Stimulated activated CD8-positive, alpha-beta memory T cell treated with anti-CD3 and anti-CD28 coated beads, Interleukin-7, amount 100 ng/mL, for 48 hours (primary cell): ENCODE measurements at places on chromosomes 4 and X.

- DNase-seq = no peak
Measured at GRCh38 chrX:53456254-53456653, 22.1 kb upstream of the HSD17B10 start.

DNA sequence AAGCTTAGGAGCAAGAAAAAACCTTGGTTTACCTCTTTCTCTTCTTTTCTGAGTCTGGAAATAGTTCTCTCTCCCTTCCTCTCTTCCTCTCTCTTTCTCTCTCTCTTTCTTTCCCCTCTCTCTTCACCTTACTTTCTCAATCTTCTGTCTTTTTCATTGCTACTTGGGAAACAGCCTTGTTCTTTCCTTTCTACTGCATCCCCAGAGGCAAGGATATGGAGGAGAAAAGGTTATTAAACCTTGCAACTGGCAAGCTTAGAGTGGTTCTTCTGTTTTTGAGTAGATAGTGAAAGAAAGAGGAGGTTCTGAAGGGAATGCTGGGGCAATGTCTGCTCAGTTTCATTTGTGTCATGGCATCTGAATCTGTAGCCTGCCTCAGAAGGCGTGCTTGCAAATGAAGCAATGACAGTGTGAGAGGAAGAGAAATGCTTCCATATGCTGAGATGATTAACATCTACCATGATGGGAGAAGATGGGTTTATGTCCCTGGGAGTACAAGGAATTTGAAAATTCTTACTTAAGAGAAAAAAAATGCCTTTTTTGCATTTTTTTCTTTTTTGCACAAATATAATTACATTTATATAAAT is 190.6 kb downstream of the CEP135 start:
- DNase-seq = no peak

- no peak for DNase-seq
Measured at GRCh38 chr4:118325431-118325830, 27.4 kb downstream of the PRSS12 start.

GRCh38 chrX:154718616-154719015 is 32.3 kb downstream of the GAB3 start:
- DNase-seq = no peak

- no peak for DNase-seq
Measured at GRCh38 chrX:153336121-153336894, 2.4 kb downstream of the ZNF275 start.

DNA sequence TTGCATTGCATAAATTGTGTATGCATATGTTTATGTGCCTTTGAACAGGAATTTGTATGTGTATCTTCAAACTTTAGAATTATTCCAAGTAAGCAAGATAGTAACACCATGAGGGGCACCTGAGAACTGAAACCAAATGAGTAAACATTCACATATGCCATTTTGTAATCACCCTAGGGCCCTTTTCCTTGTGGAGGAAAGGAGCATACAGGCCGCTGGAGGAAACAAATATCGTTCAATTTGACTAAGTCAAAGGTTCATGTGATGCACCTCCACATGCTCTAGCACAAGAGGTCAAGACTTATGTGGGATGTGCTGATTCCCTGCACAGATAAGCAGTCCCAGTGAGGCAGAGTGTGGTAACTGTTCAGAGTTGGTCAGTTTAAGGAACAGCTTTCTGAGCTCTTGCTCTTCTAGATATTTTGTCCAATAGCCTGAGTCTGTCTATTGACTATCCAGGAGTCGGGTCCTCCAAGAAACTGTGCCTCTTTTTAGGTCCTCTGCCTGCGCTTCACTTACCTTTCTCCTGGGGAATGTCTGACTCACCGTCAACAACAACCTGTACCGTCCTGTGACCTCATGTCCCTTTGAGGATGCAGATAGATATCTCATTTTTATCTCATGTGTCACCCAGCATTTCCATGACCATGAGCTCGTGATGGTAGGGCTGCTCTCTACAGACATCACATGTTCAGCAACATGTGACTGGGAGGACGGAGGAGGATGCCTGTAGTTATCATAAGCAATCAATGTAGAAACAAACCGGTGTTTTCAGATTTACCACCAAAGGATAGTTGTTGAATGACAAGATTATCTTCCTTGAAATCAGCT is 196.9 kb downstream of the NWD2 start:
- DNase-seq = no peak

- DNase-seq = no peak
Measured at GRCh38 chrX:37765507-37765906, 14.4 kb upstream of the CYBB start.

- DNase-seq = no peak
Measured at GRCh38 chr4:185640811-185641675, 105.7 kb upstream of the PDLIM3 start.

GRCh38 chr4:117328333-117328732 is 243.0 kb upstream of the TRAM1L1 start:
- no peak for DNase-seq

DNA sequence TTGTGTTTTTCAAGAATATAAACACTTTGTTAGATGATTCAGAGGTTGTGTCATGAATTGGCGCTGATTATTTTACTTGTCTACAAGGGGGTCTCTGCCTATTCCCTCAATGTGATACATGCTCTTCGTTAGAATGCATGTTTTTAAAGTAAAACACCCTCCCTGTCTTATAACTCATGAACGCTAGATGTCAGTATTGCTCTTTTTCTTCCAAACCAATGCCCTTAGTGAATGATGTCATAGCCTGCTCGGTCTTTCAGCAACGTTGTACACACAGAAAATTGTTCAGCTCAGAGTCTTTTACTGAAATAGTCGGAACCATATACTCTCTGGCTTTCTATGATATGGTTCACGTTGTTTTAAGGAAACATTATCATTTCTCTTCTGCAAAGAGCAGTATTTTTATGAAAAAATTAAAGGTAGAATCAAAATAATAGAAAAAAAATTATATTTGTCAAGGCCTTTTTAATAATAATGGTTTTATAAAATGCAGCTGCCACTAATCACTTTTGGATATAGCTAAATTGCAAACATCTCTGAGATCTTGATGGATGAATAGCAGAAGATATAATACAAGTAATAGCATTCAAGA is 292.9 kb downstream of the TLL1 start:
- DNase-seq = no peak

DNA sequence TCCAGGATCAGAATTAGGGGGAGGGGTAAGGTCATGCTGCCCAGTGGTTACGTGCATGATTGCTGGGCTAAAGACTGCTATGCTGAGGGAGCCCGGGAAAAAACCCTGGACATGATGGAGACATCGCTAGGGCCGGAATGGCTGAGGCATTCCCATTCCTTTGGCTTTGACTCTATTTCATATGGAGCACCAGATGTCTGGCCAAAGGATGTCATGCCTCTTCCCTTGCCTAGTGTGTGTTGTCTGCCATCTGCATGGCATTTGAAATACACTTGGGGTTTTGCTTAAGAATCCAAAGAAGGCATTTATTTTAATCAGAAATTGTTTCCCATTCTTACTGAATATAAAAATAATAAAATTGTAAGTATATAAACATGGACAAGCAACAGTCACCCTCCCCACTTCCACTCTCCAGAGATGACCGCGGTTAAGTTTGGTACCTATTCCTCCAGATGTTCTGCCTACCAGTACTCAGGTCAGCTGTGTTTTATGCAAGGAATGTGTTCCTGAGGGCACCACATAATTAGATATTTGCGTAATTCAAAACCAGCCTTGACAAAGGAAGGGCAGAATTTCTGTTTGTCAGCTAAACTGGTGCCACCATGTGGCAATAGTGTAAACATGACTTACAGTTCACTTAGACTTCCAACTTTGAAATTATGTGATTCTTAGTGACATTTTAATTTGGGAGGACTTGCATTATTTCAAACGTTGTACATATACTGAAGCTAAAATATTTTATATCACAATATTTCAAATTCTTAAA is 105.9 kb downstream of the CT47B1 start:
- no peak for DNase-seq

- no peak for DNase-seq
Measured at GRCh38 chr4:917466-917865, 14.7 kb downstream of the GAK start.

GRCh38 chr4:108854786-108855185 is 91.9 kb upstream of the ETNPPL start:
- DNase-seq = no peak

- DNase-seq = peak; percentile 1
Measured at GRCh38 chr4:8110071-8110986, 48.3 kb downstream of the ABLIM2 start.

- no peak for DNase-seq
Measured at GRCh38 chr4:159540501-159540900, 437.6 kb downstream of the RAPGEF2 start.

GRCh38 chr4:121321466-121321865 is 59.4 kb downstream of the QRFPR start:
- DNase-seq = no peak

GRCh38 chr4:120434756-120435155 is 368.1 kb upstream of the MAD2L1 start:
- no peak for DNase-seq

- DNase-seq = peak; percentile 93
Measured at GRCh38 chr4:54064317-54065111, at the start of gene CHIC2. Gene CHIC2, minus strand, starts transcription at chr4:54064605. Its CDS starts 305 bp downstream, at chr4:54064300.

DNA sequence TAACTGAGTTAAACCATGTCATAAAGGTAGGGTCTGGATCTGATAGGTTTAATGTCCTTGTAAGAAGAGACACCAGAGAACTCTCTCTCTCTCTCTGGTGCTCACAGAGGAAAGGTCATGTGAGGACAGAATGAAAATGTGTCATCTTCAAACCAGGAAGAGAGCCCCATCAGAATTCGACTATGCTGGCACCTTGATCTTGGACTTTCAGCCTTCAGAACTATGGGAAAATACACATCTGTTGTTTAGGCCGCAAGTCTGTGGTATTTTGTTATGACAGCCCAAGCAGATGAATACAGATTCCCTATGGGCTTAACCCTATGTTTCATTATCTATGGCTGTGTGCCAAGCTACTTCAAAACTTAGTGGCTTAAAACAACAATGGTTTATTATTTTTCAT is 105.5 kb upstream of the DDIT4L start:
- no peak for DNase-seq

- no peak for DNase-seq
Measured at GRCh38 chr4:183544109-183544508, 39.3 kb downstream of the ING2 start.

- no peak for DNase-seq
Measured at GRCh38 chrX:46662188-46662958, 88.8 kb downstream of the CHST7 start.

- DNase-seq = no peak
Measured at GRCh38 chr4:93317057-93317456, 511.5 kb upstream of the ATOH1 start.

- DNase-seq = no peak
Measured at GRCh38 chr4:183912585-183912984, 7.5 kb downstream of the STOX2 start.

DNA sequence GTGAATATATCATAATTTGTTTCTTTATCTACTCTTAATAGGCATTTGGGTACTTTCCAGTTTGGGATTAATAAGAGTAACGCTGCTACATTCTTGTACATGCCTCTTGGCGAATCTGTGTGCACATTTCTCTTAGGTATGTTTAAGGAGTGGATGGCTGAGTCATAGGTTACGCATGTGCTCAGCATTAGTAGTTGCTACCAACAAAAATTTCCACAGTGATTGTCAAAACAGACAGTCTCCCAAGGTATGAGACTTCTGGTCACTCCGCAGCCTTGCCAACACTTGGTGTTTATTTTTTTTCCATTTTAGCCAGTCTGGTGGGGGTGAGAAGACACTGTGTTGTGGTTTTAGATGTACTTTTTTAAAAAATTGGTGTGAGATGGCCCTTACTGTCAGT is 44.6 kb downstream of the FGFBP1 start:
- no peak for DNase-seq

- DNase-seq = no peak
Measured at GRCh38 chr4:124151031-124151430, 561.5 kb downstream of the ANKRD50 start.

- DNase-seq = no peak
Measured at GRCh38 chr4:138595731-138596460, 353.7 kb upstream of the SLC7A11 start.

DNA sequence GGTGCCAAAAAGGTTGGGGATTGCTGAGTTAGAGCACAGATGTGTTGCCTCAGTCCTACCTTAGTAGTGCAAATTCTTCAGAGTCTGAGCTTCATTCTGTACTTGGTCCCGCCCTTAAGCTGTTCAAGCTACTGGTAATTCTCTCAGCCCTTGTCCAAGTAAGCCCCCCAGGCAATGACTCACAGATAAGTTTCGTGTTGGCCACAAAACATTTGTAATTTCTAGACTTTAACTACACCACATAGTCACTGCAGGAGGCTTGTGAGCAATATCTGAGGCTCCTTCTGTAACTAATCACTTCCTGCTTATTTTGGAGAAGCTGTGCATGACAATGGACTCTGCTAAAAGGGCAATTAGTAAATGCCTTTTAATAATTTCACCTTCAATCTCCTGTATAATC is 1420.5 kb downstream of the PCDH7 start:
- no peak for DNase-seq

DNA sequence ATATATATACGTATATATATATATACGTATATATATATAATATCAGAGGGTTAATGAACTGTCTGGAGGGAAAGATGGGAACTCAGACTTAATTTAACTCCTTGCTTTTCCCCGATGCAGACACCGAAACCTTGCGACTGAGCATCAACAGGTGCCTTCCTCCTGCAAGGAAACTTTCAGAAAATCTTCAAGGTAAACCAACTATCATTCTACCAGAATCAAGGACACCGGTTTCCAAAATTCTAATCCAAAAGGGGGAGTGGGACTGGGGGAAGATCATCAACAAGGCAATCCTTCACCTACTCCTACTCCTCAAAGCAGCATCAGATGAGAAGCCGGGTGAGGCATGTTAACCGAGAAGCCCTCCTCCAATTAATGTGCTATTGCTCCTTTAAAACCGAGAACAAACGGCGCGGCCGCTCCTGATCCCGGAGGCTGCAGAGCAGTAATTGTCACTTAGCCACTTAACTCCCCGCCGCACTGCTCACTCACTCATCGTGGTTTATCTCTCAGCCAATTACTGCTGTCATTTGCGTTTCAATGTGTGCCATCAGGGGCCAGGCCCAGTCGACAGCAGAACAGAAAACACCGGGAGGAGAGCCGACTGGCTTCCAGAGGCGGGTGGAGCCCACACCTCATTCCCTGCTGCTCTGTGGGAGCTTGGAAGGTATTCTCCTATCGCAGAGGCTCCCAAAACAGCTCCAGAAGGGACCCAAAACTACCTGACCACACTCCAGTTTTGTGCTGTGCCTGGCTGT is 61.7 kb downstream of the MAML3 start:
- no peak for DNase-seq

- DNase-seq = no peak
Measured at GRCh38 chrX:40145923-40146261, 48.1 kb upstream of the BCOR start.

DNA sequence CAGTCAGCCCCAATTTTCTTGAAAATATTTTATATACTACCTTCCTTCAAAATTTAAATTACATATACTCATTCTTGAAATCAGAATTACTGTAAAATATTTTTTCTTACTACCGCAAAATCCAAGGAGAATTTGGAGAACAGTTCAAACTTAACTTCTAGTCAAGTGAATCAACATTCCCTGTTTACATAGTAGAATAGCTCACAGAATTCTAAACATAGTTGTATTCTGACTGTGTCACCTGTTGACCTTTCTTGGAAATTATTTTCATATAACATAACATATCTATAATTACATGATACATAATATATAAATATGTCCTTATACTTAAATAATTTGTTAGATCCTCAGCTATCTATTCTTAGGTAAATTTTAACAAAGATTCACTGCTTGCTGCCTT is 31.0 kb upstream of the FGF5 start:
- no peak for DNase-seq

- no peak for DNase-seq
Measured at GRCh38 chr4:185183622-185184281, 20.0 kb downstream of the CFAP97 start.
